ENCODE measurements at places on chromosomes 11 and 22. TPM values are rescaled to one million over a fixed set of nuclear protein-coding genes. Genes with fewer than 3 reads are reported as not detected.

GRCh38 chr11:59040607-59041006 is 45.5 kb upstream of the GLYATL1B start:
- DNase-seq: no peak

- no peak for DNase-seq
Observed at GRCh38 chr22:40928657-40929056, 22.5 kb upstream of the RBX1 start.

DNA sequence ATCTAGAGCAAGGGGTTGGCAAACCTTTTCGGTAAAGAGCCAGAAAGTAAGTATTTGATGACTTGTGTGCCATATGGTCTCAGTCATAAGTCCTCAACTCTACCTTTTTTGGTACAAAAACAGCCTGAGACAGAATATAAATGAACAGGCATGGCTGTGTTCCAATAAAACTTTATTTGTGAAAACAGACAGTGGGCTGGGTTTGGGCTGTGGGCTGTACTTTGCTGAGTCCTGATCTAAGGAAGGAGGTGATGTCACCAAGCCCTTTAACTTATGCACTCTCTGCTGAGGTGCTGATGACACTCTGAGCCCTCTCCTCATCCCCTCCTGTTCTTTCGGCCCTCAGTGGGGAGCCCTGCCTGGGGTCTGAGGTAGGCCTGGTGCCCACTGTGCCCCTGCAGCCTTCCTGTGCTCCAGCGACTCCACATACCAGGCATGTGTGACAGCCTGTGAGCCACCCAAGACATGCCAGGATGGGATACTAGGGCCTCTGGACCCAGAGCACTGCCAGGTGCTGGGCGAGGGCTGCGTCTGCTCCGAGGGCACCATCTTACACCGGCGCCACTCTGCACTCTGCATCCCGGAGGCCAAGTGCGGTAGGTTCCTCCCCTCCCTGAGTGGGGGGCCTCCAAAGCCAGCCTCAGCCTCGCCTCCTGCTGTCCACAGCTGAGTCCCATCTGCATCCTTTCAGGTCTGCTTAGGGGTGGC is 85.9 kb upstream of the MYOD1 start:
- no peak for DNase-seq

SLC35F2 gene
- polyA plus RNA-seq: 15.8 TPM

PGA3 gene
- 0.29 TPM for polyA plus RNA-seq

VWCE gene
- polyA plus RNA-seq: 1.5 TPM

All from left renal pelvis (tissue), 4 donors.